Esophagus muscularis mucosa (tissue), 4 donors: ENCODE measurements at places on chromosomes 4 and X. TPM values are rescaled to one million over a fixed set of nuclear protein-coding genes. Genes with fewer than 3 reads are reported as not detected.

GATA1 gene
- not detected for total RNA-seq

ZNF157 gene
- 0.17 TPM for total RNA-seq

GRCh38 chrX:38154340-38154739 is 66.3 kb downstream of the SRPX start:
- DNase-seq = no peak
- no peak overlapping the region for H3K27ac ChIP-seq
- H3K4me1 ChIP-seq = no peaks in the 10 kb centered on the region
- no peak overlapping the region for H3K4me3 ChIP-seq
- H3K27me3 ChIP-seq = no peaks in the 10 kb centered on the region

DNA sequence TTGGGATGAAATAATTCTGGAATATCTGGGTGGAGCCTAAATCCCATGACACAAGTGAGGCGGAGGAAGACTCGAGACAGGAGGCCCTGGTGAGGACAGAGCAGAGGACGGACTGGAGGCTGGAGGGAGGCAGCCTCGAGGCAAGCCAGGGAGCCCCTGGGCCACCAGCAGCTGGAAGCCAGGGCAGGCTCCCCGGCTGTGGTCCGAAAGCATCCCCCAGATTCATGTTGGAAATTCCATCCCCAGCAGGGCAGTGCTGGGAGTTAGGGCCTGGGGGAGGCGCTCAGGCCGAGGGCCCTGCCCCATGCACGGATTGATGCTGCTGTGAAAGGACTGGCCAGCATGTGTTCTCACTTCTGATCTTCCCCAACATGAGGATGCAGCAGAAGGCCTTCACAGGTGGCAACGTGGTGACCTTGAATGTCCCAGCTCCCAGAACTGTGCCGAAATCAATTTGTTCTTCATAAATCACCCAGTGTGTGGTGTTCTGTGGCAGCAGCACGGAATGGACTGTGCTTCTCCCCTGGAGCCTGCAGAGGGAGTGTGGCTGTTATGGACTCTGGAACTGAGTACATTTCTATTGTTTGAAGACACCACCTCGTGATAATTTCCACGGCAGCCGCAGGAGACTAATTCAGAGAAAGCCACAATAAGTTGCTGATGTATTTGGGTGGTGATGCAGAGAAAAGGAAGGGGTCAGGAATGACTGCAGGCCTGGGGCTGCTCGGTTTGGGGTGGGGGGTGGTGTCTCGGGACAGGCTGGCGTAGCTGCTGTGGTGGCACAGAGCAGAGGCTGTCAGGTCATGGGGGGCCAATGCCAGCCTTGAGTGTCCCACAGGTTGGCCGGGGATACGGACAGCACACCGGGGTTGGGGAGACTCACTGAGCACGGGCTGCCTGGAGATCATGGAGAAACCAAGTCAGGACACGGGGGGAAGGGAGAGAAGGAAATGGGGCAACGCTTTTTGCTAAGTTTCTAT is 56.9 kb downstream of the PCGF3 start:
- H3K4me3 ChIP-seq = no peak overlapping the region
- H3K27me3 ChIP-seq = no peaks in the 10 kb centered on the region
- H3K36me3 ChIP-seq = peaks cover 75% of the 10 kb centered on the region
- no peaks in the 10 kb centered on the region for H3K4me1 ChIP-seq
- no peak overlapping the region for H3K27ac ChIP-seq

IL3RA gene
- 5.0 TPM for total RNA-seq

DNA sequence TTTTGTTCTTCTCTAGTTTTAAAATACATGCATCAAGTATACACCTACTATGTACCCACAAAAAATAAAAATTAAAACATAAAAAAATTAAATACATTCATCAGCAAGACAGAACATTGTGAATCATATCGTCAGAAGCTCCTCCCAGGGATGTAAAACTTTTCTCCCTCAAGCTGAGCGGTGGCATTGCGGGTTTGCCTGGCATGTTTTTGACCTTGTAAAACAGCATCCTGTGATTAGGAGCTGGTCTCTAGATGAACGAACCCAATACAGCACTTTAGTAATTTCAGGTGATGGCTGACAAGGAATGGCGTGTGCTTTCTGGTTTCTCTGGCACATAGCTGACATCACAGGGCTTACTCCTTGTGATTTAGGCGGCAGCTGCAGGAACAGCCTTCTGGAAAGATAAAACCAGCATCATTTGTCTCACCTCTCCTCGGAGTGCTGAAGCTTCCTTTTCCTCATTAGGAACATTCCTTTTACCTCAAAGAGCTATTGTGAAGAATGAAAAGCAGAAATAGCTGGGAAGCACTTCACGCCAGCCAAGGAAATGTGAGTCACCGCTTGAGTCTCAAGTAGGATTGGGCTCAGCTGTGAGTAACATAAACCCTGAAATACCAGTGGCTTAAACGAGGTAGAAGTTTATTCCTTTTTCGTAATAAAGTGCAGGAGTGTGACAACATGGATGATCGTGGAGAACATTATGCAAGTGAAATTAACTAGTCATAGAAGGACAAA is 44.3 kb downstream of the NYX start:
- no peak for DNase-seq
- no peaks in the 10 kb centered on the region for H3K36me3 ChIP-seq
- peak overlapping the region; percentile 72 for H3K27ac ChIP-seq
- no peaks in the 10 kb centered on the region for H3K27me3 ChIP-seq
- no peak overlapping the region for H3K4me3 ChIP-seq
- no peaks in the 10 kb centered on the region for H3K4me1 ChIP-seq

CITED1 gene
- total RNA-seq = 1.7 TPM

GRCh38 chr4:2254665-2255500 is 7.0 kb downstream of the MXD4 start:
- H3K36me3 ChIP-seq = peaks cover 58% of the 10 kb centered on the region
- no peaks in the 10 kb centered on the region for H3K27me3 ChIP-seq
- H3K27ac ChIP-seq = peak overlapping the region; percentile 96
- peaks cover 67% of the 10 kb centered on the region for H3K4me1 ChIP-seq

GRCh38 chrX:109856974-109857373 is 123.9 kb upstream of the ACSL4 start:
- H3K4me1 ChIP-seq = peaks cover 4% of the 10 kb centered on the region
- no peak overlapping the region for H3K27ac ChIP-seq
- H3K27me3 ChIP-seq = no peaks in the 10 kb centered on the region
- no peaks in the 10 kb centered on the region for H3K36me3 ChIP-seq
- H3K4me3 ChIP-seq = no peak overlapping the region
- DNase-seq = no peak

- DNase-seq = no peak
- no peaks in the 10 kb centered on the region for H3K4me1 ChIP-seq
- no peaks in the 10 kb centered on the region for H3K27me3 ChIP-seq
- H3K4me3 ChIP-seq = no peak overlapping the region
- H3K36me3 ChIP-seq = no peaks in the 10 kb centered on the region
- no peak overlapping the region for H3K27ac ChIP-seq
Measured at GRCh38 chrX:101677028-101677427, 17.4 kb upstream of the ARMCX2 start.

RBM46 gene
- not detected for total RNA-seq

GRCh38 chrX:69237236-69237635 is 72.0 kb upstream of the PJA1 start:
- no peak overlapping the region for H3K4me3 ChIP-seq
- no peaks in the 10 kb centered on the region for H3K27me3 ChIP-seq
- H3K36me3 ChIP-seq = no peaks in the 10 kb centered on the region
- peaks cover 22% of the 10 kb centered on the region for H3K4me1 ChIP-seq
- no peak overlapping the region for H3K27ac ChIP-seq

DNA sequence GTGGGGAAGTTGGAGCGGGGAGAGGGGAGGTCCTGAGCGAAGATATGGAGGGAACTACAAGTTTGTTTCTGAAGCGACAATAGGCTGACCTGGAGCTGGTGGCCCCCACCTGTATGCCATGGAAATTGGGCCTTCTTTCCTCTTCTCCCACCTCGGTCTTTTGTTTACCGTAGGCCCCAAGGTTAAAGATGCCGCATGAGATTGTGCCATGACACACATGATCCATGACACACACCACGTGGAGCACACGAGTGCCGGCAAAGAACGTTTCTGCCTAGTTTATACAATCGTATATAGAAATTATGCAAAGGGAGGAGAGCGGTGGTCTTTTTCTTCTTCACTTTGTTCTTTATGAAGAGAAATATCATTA is 408 bp downstream of the TMEM33 start:
- no peaks in the 10 kb centered on the region for H3K27me3 ChIP-seq
- peak overlapping the region; percentile 73 for H3K27ac ChIP-seq
- peaks cover 15% of the 10 kb centered on the region for H3K4me1 ChIP-seq
- peaks cover 21% of the 10 kb centered on the region for H3K36me3 ChIP-seq
- DNase-seq = no peak
- peak overlapping the region; percentile 70 for H3K4me3 ChIP-seq

DNA sequence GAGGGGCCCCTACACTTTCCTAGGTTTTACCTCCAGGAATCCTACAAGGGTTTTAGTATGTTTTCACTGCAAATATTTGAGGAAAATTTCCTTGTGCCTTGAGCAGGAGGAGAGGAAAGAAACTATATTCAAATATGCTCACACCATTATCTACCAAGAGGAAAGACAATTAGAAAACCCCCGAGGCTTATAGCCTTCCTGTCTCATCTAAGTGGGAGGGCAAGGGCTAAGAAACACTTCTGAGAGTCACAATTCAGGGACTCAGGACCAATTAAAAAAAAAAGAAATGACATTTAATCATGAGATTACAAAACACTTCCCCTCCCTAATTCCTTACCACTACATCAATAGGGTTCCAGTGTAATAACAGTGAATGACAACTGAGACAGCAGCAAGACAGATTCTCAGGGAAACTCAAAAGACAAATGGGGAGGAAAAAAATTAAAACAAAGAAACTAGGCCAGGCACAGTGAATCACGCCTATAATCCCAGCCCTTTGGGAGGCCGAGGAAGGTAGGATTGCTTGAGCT is 45.6 kb downstream of the ATRX start:
- peaks cover 31% of the 10 kb centered on the region for H3K4me1 ChIP-seq
- H3K27me3 ChIP-seq = no peaks in the 10 kb centered on the region
- no peaks in the 10 kb centered on the region for H3K36me3 ChIP-seq
- no peak for DNase-seq
- H3K4me3 ChIP-seq = no peak overlapping the region

UGT2B15 gene
- not detected for total RNA-seq

- H3K27ac ChIP-seq = no peak overlapping the region
- no peaks in the 10 kb centered on the region for H3K36me3 ChIP-seq
- no peak overlapping the region for H3K4me3 ChIP-seq
- no peaks in the 10 kb centered on the region for H3K27me3 ChIP-seq
- H3K4me1 ChIP-seq = no peaks in the 10 kb centered on the region
Measured at GRCh38 chr4:110278127-110278526, 79.7 kb upstream of the ELOVL6 start.

DNA sequence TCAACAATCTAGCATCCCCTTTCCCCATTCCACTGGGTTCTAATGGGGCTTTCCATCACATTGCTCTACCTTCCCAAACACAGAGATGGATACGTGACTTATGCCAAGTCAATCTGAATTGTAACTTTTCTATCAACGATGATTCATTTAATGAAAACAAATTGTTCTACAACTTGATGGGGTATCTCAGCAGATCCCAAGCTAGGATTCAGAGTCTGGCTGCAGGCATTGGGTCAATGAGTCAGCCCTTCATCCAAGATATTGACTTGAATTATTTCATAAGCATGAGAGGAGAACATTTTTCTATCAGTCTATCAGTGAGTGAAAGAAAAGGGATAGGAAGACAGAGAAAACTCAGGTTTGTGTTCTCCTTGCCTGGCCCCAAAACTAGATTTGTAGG is 15.0 kb upstream of the HPGDS start:
- no peak for DNase-seq
- no peak overlapping the region for H3K27ac ChIP-seq
- no peaks in the 10 kb centered on the region for H3K36me3 ChIP-seq

GRCh38 chrX:48945517-48946348 is 11.7 kb downstream of the OTUD5 start:
- H3K27ac ChIP-seq = no peak overlapping the region
- H3K36me3 ChIP-seq = peaks cover 19% of the 10 kb centered on the region
- peaks cover 11% of the 10 kb centered on the region for H3K4me1 ChIP-seq
- H3K4me3 ChIP-seq = no peak overlapping the region

DNA sequence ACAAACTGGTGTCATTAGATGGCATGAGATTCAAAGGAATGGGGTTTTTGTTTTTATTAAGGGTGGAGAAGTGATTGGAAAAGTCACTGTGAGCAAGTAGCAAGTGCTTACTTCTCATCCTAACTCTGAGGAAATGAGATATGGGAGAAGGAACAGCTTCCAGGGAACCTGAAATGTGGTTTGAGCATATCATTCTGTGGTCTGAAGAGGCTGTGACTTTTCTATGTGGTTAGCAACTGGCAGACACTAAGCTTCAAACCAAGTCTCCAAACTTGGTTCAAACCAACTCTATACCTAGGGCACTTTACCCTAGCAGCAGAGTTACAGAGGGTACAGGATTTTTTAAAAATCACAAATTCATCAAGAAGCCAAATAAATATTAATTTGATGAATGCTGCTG is 58.2 kb downstream of the DCLK2 start:
- H3K27ac ChIP-seq = no peak overlapping the region
- no peak overlapping the region for H3K4me3 ChIP-seq
- H3K4me1 ChIP-seq = peaks cover 49% of the 10 kb centered on the region
- no peaks in the 10 kb centered on the region for H3K36me3 ChIP-seq
- no peaks in the 10 kb centered on the region for H3K27me3 ChIP-seq

SH3RF1 gene
- 10.3 TPM for total RNA-seq

- H3K4me3 ChIP-seq = no peak overlapping the region
- no peaks in the 10 kb centered on the region for H3K4me1 ChIP-seq
Measured at GRCh38 chr4:74632634-74633033, 161.7 kb downstream of the BTC start.

DNA sequence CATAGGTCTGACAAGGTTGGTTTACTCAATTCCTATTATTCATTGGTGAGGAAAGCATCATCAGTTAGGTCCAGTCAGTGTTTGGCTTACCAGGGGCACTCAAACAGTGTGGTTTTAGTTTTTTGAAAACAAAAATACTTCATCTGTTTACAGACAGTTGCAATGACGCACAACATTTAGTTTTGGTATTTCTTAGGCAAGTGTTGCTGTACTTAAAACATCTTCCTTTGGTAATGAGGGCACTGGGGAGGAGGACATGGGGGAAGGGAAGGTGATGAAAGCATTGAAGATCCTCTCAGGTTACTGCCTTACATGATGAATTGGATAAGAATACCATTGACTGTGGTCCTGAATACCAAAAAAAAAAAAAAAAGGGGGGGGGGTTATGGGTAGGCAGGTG is 93.7 kb upstream of the MAOA start:
- H3K4me1 ChIP-seq = no peaks in the 10 kb centered on the region
- H3K27me3 ChIP-seq = no peaks in the 10 kb centered on the region
- H3K36me3 ChIP-seq = no peaks in the 10 kb centered on the region
- DNase-seq = no peak
- no peak overlapping the region for H3K4me3 ChIP-seq

GRCh38 chrX:150199181-150199580 is 163.9 kb upstream of the MAMLD1 start:
- H3K27ac ChIP-seq = no peak overlapping the region
- no peaks in the 10 kb centered on the region for H3K27me3 ChIP-seq
- no peaks in the 10 kb centered on the region for H3K36me3 ChIP-seq
- H3K4me1 ChIP-seq = no peaks in the 10 kb centered on the region
- DNase-seq = no peak
- H3K4me3 ChIP-seq = no peak overlapping the region

GCNA gene
- total RNA-seq = 2.9 TPM

MAGEA11 gene
- total RNA-seq = not detected

- peaks cover 71% of the 10 kb centered on the region for H3K36me3 ChIP-seq
- no peak overlapping the region for H3K4me3 ChIP-seq
- peaks cover 3% of the 10 kb centered on the region for H3K4me1 ChIP-seq
Measured at GRCh38 chr4:16187455-16187854, 38.8 kb downstream of the TAPT1 start.

- no peak overlapping the region for H3K4me3 ChIP-seq
- no peaks in the 10 kb centered on the region for H3K27me3 ChIP-seq
- DNase-seq = no peak
- no peak overlapping the region for H3K27ac ChIP-seq
- no peaks in the 10 kb centered on the region for H3K36me3 ChIP-seq
Measured at GRCh38 chrX:1486749-1487361, 34.1 kb upstream of the ASMTL start.

HDX gene
- total RNA-seq = 6.5 TPM
